Psoas muscle (tissue), 8 donors: ENCODE measurements at places on chromosomes 6 and 20. TPM values are rescaled to one million over a fixed set of nuclear protein-coding genes. Genes with fewer than 3 reads are reported as not detected.

VWA7 gene
- total RNA-seq = 7.9 TPM

MYCT1 gene
- total RNA-seq = 5.3 TPM

PTCHD4 gene
- total RNA-seq = 0.20 TPM

APOM gene
- total RNA-seq = 2.3 TPM

SLC4A11 gene
- 0.64 TPM for total RNA-seq

SLC17A2 gene
- not detected for total RNA-seq

SGK2 gene
- total RNA-seq = not detected

NMBR gene
- total RNA-seq = not detected

C20orf141 gene
- not detected for total RNA-seq

LST1 gene
- 5.6 TPM for total RNA-seq

TFAP2C gene
- not detected for total RNA-seq

COL9A3 gene
- not detected for total RNA-seq

KIZ gene
- total RNA-seq = 18.6 TPM

TREM2 gene
- 0.42 TPM for total RNA-seq

COL10A1 gene
- not detected for total RNA-seq

PRKN gene
- 12.9 TPM for total RNA-seq

C6orf163 gene
- 0.93 TPM for total RNA-seq

MYB gene
- total RNA-seq = not detected

RGS17 gene
- total RNA-seq = not detected

PHACTR3 gene
- total RNA-seq = 0.20 TPM

C20orf144 gene
- total RNA-seq = not detected

WFDC2 gene
- total RNA-seq = 0.74 TPM

SMOC2 gene
- total RNA-seq = 90.3 TPM

CAGE1 gene
- total RNA-seq = not detected

ENPP4 gene
- total RNA-seq = 21.9 TPM

OGFR gene
- 19.7 TPM for total RNA-seq

PLEKHG1 gene
- 10.6 TPM for total RNA-seq

C6orf15 gene
- not detected for total RNA-seq

DDO gene
- 2.7 TPM for total RNA-seq

DCBLD1 gene
- total RNA-seq = 9.0 TPM

WFDC6 gene
- total RNA-seq = not detected

PRSS16 gene
- not detected for total RNA-seq

ROS1 gene
- total RNA-seq = 0.06 TPM

MUC22 gene
- total RNA-seq = 0.08 TPM

TMEM74B gene
- 0.22 TPM for total RNA-seq

RAET1E gene
- total RNA-seq = 1.4 TPM

FAM83D gene
- total RNA-seq = 0.12 TPM

SAMD5 gene
- total RNA-seq = 0.30 TPM

KHDRBS2 gene
- 0.08 TPM for total RNA-seq

OLIG3 gene
- total RNA-seq = not detected

OR5V1 gene
- total RNA-seq = not detected

MMP24 gene
- total RNA-seq = 0.17 TPM

OPN5 gene
- 0.71 TPM for total RNA-seq

COMMD7 gene
- total RNA-seq = 45.8 TPM

AKAP12 gene
- total RNA-seq = 9.9 TPM

GSTA2 gene
- not detected for total RNA-seq

DEF6 gene
- total RNA-seq = 1.6 TPM

WFDC5 gene
- not detected for total RNA-seq

CRYBG1 gene
- 1.6 TPM for total RNA-seq

SMLR1 gene
- not detected for total RNA-seq

FAM8A1 gene
- 17.4 TPM for total RNA-seq

GPX5 gene
- not detected for total RNA-seq

TRIM39 gene
- total RNA-seq = 8.6 TPM

OR2H2 gene
- not detected for total RNA-seq

MC3R gene
- not detected for total RNA-seq

KCTD20 gene
- total RNA-seq = 21.9 TPM

CST7 gene
- total RNA-seq = 1.2 TPM

DLL1 gene
- 5.3 TPM for total RNA-seq

NCOA6 gene
- total RNA-seq = 11.0 TPM
